ENCODE measurements at places on chromosomes 7 and 10.

DNA sequence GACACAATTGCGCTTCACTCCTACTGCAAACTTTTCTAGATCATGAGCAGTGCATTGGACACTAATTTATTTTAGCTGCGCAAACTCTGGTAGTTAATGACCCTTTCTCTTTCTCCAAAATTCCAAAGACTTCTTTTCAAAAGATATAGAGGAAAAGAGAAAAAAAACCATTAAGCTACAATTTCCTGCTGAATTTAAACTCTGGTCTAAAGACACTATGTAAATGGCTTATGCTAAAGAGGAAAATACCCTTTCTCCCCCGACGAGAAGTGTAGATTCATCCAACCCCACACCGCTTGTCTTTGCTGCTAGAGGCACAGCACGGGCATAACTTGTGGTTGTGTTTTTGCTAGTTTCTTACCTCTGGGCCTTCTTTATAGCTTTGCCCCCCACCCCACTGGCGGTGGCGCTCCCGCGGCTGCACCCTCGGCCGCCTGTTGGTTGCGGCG, 84.1 kb downstream of the SNX10 start:
- no peak for DNase-seq

DNA sequence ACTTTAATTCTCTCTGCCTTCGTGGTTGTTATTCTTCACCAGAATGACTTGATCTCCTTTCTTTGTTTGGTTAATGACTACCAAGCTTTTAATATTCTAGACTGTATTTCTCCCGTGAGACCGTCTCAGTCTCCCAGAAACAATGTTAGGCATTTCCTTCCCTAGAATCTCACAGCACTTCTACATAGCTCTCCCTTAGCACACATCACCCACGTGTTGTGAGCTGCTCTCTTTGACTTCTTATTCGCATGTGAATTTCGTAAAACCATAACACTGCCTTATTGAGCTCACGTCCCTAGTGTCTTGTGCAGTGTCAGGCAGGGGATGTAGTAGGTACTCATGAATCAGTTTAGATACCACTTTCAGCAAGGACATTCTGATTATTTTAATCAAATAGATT, 57.5 kb upstream of the MGAM2 start:
- DNase-seq = no peak

DNA sequence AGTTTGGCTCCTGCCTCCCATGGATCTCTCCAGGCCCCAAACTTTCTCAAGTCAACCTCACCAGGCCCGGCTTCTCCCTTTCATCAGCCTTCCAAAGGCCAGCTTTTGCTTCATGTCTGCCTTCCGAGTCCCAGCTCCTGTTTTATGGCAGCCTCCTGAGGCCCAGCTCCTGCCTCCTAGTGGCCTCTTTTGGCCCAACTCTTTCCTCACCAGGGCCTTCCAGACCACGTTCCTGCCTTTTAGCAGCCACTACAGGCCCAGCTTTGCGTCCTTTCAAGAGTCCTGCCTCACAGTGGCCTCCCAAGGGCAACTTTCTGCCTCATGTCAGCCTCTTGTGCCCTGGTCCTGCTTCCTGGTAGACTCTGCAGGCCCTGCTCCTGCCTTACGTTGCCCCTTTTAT, 15.3 kb upstream of the TMEM248 start:
- DNase-seq = no peak

DNA sequence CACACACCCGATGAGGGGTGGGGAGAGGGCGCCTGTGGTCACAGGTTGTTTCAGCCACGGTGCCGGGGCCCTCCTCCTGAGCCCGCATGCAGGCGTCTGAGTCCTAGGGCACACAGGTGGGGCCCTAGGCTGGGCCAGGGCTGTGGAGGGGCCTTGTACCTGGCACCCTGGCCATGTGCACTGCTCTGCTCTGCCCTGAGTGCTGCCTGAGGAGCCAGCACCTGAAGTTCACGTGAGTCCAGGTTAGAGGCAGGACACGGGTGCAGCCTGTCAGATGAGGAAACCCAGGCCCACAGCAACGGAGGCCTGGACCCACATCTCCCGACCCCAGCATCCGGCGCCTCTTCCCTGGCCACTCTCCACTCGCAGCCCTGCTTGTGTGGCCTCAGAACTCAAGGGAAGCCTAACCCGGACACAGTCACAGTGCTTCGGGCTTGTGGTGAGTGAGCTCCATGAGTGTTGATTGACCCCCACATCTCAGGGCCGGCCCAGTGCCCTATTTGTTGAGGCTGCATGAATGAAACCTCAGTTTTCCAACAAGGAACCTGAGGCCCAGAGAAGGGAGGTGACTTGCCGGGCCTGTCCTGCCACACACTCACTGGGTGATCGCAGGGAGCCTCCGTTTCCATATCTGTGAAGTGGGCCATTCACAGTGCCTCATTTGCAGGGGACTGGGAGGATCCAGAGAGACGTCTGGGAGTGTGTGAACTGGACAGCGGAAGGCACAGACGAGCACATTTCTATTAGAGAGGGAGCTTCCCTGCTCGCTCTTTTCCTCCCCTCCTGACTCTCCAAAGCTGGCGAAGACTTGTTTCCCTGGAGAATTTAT, 39.6 kb downstream of the PPIF start:
- no peak for DNase-seq

GRCh38 chr7:112120696-112121217, 85.4 kb downstream of the DOCK4 start:
- DNase-seq = no peak

Data from stimulated activated CD8-positive, alpha-beta memory T cell treated with anti-CD3 and anti-CD28 coated beads, Interleukin-12 subunit alpha, Interleukin-12 subunit beta, amount 100 ng/mL, for 1 hour (primary cell).